ENCODE measurements at places on chromosomes 16 and 17.

DNA sequence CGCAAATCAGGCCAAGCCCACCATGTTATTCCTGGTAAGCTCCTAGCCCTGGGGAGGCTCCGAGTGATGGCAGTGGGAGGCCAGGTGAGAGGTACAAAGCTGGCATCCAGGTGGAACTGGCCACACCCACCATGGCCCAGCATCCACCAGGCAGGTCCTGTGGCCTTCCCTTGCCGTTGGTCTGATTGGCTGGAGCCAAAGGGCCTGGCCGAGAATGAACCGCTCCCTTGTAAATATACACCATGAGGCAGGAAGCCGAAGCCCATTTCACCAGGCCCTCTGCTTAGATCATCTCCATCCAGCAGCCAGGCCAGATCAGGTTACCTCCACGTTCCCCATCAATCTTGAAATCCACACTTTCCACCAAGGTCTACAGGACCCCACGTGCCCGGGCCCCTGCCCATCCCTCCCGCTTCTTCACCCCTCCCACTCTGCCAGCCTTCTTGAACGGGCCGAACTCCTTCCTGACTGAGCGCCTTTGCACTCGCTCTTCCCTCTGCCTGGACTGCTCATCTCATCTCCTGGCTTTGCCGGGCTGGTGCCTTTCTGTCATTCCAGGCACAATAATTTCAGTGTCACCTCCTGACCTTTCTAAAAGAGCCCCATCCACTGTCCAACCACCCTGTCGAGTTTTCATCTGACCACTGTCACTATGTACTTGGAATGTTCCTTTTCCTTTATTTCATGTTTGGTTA lies 5.8 kb downstream of the SOCS1 start:
- no peak for DNase-seq

- no peak for DNase-seq
These were observed 28.7 kb upstream of the KIFC3 start for GRCh38 chr16:57830890-57831484.

DNA sequence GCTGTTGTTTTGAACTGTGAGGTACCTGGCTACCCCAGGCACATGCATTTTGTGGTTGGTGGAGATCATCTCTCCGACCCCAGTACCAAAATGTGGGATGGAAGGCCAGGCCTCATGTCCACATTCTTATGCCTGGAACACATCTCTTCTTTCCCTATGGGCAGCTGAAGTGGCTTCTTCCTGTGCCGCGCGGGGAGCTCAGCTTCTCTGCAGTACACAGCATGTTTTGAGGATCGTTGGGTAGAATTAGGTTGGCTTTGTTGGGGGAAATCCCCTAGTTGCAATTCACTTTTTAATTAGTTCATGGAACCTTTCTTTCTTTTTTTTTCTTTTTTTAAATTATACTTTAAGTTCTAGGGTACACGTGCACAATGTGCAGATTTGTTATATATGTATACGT lies 242.1 kb downstream of the MSI2 start:
- no peak for DNase-seq

DNA sequence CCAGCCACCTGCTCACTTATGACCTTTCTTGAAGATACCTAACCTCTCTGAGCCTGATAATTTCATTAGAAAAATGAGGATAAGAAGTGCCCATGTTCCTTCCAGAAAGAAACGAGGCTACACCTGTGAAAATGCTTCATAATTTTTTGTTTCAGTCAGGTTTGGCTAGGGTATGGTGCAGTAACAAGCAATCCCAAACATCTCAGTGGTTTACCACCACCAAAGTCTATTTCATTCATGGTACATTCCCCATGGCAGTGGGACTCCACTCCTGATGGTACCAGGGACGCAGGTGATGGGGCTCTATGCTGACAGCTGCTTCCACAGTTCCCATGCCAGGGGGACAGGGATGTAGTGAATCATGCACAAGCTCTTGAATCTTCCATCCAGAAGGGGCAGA lies 147.6 kb upstream of the CES5A start:
- no peak for DNase-seq

DNA sequence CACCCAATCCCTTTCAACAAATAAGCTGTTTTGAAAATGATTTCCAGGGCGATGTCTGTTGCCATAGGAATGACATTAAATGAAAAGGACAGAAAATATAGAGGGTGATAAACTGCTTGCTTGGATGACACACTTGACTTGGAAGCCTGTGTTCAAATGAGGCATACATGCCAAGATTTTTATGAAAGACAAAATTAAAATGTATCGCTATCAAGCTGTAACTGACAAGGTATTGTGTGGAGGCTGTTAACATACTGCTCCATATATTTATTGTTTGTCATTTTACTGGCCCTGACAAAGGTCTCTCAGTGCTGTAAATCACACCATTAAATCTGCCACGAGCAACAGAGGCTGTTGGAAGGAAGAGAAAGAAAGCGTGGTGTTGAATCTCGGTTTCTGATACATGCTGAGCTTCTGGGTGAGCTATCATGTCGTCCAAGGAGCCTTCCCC lies 456.2 kb upstream of the SALL1 start:
- DNase-seq: no peak

DNA sequence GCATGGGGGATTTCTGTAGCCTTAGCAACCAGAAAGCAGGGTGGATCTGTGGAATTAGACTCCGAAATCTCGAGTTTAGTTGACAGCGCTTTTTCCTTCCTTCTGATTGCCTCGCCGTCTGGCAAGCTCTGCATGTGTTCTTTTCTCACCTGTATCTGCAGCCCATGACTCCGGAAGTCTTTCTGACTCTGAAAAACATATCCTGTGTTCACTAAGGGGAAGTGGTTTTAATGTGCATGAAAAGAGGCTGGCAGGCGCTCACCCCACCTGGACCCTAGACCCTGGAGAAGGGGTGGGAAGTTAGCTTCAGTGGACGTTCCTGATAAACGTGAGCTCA lies 158.5 kb downstream of the RPTOR start:
- DNase-seq: no peak

- peak; percentile 24 for DNase-seq
These were observed 14.4 kb upstream of the ALDH3A1 start for GRCh38 chr17:19762515-19762961.

GRCh38 chr16:11783319-11784037 lies 13.6 kb downstream of the ZC3H7A start:
- no peak for DNase-seq

DNA sequence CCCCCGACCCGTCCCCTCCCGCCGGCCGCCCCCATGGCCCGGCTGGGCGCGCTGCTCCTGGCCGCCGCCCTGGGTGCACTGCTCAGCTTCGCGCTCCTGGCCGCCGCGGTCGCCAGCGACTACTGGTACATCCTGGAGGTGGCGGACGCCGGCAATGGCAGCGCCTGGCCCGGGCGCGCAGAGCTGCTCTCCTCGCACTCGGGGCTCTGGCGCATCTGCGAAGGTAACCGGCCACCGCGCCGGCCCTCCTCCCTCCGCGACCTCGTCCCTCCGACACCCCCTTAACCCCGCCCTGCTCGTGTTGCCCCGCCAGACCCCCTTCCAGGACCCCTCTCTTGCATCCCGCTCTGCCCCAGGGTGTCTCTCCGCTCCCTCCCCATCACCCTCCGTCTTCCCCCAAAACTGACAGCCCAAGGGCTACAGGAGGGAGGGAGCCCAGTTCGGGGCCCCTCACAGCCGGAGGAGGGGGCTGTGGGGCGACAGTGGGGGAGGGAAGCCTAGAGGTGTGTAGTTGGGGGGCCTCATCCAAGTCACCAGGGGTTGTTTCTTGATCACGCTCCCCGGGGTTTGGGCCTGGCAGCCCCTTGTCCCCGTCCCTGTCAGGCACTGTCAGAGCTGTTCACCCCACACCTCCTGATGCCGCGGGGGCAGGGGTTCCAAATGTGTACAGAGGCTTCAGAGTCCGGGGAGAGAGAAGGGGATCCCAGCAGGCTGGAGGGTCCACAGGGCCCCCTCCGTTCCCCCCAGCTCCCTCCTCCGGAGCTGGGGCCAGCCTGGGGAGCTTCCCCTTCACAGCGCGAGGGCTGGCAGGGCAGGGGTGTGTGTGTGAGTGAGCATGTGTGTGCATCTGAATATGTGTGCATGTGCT lies 794 bp downstream of the TMEM235 start:
- DNase-seq: no peak

GRCh38 chr17:71203953-71204352 lies 916.9 kb upstream of the SOX9 start:
- DNase-seq: no peak

DNA sequence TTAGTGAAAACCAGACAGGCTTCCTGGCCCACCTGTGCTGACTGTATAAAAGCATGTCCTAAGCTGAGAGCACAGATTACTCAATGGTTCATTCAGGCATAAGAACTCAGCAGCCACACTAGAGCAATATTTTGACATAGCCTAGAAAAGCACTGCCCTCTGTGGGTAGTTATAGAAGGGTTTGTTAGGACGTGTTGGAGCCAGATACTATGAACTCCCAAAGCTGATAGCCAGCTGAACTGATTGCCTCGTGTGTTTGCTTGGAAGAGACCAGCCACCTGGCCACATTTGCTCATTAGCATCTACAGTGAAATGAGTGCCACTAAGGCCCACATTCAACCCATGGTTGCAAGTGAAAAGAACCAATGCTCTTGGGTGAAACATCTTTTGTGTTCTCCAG lies 30.8 kb upstream of the ABCA5 start:
- no peak for DNase-seq

GRCh38 chr17:66965801-66966262 lies 1.3 kb downstream of the CACNG4 start:
- no peak for DNase-seq

- no peak for DNase-seq
These were observed 40.3 kb upstream of the ENPP7 start for GRCh38 chr17:79690466-79690865.

DNA sequence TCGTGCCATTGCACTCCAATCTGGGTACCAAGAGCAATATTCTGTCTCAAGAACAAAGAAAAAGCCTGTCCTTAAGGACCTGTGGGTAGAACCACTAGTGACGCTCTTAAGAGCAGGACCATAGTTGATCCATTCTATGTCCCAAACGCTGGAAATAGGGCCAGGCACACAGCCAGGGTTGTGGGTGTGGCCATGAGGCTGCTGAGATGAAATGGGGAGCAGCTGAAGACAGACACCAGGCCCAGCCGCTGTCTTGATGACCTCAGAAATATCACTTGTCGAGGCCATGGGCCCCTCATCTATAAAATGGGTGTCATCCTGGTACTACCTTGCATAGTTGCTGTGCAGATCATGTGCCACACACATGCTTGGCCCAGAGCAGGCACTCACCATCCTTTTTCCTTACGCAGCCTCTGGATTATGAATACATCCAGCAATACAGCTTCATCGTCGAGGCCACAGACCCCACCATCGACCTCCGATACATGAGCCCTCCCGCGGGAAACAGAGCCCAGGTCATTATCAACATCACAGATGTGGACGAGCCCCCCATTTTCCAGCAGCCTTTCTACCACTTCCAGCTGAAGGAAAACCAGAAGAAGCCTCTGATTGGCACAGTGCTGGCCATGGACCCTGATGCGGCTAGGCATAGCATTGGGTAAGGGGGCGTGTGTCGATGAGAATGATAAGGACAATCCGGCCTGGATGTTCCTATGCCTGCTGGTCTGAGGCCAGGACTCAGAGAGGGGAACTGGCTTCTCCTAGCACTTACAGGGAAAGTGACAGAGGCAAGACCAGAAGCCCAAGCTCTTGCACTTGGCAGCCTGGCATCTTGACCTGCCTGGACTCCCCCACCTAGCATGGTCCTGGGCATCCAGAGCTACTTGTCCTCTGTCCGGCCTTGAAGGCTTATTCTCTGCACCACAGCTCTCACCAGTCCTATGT lies 25.5 kb downstream of the CDH5 start:
- no peak for DNase-seq

DNA sequence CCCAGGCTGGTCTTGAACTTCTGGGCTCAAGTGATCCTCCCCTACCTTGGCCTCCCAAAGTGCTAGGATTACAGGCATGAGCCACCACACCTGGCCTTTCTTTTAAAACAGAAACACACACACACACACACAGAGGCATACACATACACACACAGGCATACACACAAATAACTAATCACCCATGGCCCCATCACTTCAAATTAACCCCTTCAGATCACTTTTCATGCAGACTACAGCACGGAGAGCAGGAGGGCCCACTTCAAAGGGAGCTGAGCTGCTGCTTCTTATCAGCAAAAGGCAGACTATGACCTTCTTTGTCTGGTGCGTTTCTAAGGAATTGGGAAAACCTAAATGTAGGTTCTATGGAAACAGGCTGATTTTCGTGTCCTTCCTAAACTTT lies 1.9 kb downstream of the CLCN7 start:
- no peak for DNase-seq

- no peak for DNase-seq
These were observed 180.5 kb upstream of the TOX3 start for GRCh38 chr16:52727441-52727840.

- DNase-seq: no peak
These were observed 7.1 kb upstream of the SPNS3 start for GRCh38 chr17:4426499-4427208.

DNA sequence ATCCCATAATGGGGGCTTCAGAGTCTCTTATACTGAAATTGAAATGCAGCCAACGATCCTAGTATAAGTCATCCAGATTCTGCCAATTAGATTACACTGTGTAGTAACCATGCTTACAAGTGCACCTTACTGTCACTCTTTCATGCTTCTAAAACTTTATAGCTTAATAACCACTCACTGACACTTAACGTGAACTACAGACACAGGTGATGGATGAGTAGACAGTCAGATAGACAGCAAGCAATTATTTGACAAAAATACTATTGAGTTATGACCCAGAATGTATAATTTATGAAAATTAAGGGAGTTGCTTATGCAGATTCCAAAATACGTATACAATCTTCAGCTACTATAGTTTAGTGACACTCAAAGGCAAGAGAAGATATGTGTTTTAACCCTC lies 6.3 kb downstream of the CDH8 start:
- no peak for DNase-seq

- DNase-seq: no peak
These were observed 221.4 kb upstream of the CPHXL start for GRCh38 chr16:75947626-75948239.

DNA sequence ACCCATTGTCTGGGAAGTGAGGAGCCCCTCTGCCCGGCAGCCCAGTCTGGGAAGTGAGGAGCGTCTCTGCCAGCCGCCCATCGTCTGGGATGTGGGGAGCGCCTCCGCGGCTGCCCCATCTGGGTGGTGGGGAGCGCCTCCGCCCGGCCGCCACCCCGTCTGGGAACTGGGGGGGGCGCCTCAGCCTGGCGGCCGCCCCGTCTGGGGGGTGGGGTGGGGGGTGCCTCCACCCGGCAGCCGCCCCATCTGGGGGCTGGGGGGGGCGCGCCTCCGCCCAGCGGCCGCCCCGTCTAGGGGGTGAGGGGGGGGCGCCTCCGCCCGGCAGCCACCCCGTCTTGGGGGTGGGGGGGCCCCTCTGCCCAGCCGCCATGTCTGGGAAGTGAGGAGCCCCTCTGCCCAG lies 78.4 kb downstream of the RPGRIP1L start:
- no peak for DNase-seq

GRCh38 chr17:37025847-37026530 lies 77.2 kb downstream of the AATF start:
- DNase-seq: no peak
